ENCODE measurements at places on chromosomes 7 and 10.

GRCh38 chr7:108384716-108385483 is 71.3 kb downstream of the NRCAM start:
- DNase-seq = no peak

- DNase-seq = no peak
Observed at GRCh38 chr7:155466814-155467733, 9.1 kb downstream of the EN2 start.

GRCh38 chr10:53079283-53079682 is 306.7 kb upstream of the MBL2 start:
- DNase-seq = no peak

DNA sequence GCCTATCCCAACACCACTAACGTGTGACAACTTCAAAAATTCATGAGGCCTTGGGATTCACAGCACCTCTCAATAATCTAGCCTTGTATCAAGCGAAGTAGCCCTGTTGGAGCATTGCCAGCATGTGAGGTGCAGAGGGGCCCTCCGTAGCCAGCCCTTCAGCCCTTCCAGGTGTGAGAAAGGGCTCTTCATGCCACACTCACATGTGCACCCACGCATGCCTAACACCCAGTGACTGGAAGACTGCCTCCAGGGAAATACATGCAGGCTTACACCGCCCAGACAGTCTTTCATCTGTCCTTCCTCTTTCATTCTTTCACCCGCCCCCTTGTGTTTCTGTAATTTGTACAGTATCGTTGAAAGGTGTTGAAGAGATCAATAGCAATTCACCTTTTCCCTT is 26.1 kb downstream of the LRRC4 start:
- DNase-seq = no peak

DNA sequence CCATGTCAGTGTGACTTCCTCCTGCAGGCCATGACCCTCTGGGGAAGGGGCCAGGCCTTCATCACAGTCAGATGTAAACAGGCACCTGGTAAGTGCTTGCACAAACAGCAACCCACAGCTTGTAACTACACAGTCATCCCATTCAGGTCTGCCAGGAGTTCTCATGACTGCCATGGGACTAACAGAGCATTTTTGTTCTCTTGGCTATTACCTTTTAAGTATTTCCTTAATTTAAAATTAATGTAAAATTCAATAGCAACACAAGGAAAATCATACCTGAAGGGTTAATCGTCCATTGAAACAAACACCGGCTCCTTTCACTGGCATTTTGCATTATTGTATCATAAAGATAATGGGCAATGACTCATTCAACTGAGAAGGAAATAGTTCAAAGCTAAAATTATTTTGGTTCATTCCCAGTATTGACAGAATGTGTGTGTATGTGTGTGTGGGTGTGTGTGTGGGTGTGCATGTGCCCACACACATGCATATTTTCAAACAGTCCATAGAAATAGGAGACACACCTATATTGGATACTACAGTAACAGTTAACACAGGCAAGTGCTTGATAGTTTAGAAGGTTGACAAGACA is 307.9 kb downstream of the WDR11 start:
- DNase-seq = no peak

DNA sequence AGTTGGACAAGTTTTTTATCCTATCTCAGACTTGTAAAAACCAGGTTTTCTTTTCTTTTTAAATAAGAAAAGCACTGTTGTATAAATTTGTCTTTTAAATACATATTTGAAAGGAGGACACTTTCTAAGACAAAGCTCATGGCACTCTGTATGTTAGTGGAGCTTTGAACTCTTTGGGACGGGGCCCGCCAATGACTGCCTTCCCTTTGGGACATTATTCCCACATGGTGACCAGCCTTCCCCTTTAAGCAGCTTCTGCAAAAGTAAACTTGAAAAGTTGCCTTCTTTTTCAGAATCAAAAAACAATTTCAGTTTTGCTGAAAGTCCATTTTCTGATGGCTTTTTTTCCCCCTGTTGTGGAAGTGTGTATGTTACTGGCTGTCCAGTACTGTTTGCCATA is 1.8 kb downstream of the CUX1 start:
- no peak for DNase-seq

DNA sequence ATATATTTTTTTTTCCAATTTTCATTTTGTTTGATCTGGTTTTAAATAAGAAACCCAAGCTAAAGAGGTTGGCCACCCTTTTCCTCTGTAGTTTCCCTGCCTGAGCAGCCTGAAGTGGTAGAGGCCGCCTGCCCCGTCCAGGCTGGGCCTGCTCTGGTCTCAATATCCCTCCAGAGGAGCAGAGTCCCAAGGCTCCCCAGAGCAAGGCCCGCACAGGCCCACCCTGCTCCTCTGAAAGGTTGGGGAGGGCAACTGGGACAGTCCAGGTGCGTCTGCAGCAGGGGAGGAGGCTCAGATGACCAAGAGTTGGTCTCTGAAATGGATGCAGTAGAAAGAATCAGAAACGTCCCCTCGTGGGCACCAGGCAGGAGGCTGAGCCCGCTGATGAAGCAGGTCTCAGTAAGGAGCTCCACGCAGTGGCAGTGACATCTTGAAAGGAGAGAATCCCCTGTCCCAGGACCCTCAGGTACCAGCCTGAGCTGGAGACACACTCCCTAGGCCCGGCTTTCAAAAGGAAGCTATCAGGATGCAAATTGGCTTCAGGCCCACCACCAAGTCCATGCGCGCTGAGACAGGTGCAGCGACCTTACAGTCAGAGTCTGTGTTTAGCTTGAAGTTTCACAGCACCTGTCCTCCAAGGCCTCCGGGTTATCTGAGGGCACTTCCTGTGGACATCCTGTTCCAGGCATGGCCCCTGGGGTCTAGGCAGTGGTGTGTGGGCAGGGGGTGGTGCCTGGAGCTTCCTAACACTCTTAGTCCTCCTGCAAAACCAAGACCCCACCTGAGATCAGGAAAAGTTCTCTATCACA is 37.7 kb downstream of the EN2 start:
- DNase-seq = no peak

- no peak for DNase-seq
Observed at GRCh38 chr10:10138685-10139084, 879.0 kb upstream of the CELF2 start.

DNA sequence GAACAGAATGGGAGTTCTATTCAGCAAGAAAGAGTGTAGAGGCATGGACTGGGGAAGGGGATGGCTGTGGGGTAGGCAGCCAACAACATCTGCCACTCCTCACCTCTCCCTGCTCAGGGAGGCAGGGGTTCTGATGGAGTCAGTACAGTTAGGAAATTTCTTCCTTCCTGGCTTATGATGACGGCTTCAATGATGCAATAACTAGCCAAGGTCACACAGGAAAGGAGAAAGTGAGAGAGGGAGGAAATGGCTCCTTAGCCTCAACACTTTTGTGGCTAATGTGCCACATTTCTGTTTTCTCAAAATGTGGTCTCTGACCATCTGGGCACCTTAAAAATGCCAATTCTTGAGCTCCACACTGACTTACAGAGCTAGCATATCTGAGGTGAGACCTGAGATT is 79.3 kb upstream of the PDZD8 start:
- DNase-seq = no peak

DNA sequence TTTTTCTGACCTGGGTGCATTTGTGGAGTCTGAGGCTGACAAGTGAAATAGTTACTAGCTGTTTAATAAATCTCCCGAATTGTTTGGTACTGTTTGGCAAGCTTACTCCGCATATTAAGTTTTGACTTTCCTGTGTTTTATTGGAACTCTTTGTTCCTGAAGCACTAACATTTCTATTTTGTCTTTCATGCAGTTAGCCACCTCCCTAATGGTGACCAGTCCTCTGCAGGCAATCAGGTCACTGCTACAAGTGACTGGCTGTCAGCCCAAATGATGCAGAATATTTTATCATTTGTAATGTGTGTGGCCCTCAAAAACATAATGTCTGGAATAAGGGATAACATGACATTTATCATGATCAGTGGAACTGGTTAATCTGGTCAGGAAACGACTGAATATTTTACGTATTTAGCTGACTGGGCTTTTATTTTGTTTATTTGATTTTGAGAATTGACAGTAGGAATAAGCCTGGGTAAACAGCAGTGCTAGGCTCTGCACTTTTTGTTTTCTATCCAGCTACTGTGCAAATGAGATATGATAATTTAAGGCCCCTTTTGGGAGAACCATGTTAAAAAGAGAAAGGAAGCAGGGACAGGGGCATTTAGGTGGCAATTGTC is 82.9 kb downstream of the ST7 start:
- no peak for DNase-seq

- DNase-seq = no peak
Observed at GRCh38 chr10:81978238-81978637, 103.2 kb downstream of the NRG3 start.

GRCh38 chr7:23693224-23693623 is 13.2 kb downstream of the FAM221A start:
- DNase-seq = no peak

GRCh38 chr10:127952575-127952869 is 45.6 kb downstream of the PTPRE start:
- no peak for DNase-seq

GRCh38 chr10:42112331-42113157 is 525.8 kb downstream of the ZNF33B start:
- DNase-seq = no peak

DNA sequence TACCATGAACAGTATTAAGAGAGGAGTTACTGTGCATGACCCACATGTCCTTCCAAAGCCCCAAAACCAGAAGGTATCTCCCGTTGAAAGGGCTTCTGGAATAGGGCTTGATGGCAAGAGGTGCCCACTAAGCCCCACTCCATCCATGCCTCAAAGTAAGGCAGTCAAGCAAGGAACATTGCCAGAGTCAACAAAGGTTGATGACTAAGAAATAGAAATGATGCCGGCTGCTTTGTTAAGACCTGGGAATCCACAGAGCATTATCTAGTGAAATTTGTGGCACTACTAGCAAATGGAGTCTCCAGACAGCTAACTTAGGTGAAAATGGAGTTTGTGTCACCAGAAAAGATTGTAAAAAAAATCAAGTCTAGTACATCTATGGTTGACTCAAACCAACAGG is 6.2 kb downstream of the SFR1 start:
- DNase-seq = no peak

DNA sequence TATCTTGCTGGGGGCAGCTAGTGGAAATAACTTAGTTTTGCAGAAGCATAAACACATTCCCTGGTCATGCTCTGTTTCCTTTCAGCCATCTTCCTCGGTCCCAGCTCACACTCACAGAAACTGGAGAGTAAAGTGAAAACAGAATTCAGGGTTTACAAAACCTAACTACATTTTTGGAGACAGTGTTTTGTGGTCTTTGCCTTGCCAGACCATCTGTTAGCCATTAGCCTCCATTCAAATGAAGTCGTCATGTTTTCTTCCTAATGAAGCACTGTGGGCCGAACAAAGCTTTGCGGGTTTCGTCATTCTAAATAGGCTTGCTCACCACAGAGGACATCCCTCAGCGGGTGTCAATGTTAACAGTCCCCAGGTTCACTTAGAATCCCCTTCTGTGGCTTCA is 214.6 kb upstream of the TMEM72 start:
- DNase-seq = no peak

DNA sequence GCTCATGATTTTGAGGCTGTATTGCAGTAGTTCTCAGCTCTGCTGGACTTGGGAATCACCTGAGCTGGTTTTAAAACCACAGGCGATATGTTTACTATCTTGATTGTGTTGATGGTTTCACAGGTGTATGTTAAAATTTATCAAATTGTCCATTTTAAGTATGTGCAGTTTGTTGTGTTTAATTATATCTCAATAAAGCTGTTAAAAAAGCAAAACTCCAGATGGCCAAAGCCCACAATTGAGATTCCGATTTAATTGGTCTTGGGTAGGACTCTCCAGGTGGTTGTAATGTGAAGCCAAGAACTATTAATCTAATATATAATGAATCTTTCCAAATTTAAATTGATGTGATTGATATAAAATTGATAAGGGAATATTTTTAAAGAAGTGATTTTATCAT is 48.6 kb downstream of the NRCAM start:
- DNase-seq = no peak

GRCh38 chr10:86341361-86341811 is 25.2 kb downstream of the GRID1 start:
- DNase-seq = no peak

DNA sequence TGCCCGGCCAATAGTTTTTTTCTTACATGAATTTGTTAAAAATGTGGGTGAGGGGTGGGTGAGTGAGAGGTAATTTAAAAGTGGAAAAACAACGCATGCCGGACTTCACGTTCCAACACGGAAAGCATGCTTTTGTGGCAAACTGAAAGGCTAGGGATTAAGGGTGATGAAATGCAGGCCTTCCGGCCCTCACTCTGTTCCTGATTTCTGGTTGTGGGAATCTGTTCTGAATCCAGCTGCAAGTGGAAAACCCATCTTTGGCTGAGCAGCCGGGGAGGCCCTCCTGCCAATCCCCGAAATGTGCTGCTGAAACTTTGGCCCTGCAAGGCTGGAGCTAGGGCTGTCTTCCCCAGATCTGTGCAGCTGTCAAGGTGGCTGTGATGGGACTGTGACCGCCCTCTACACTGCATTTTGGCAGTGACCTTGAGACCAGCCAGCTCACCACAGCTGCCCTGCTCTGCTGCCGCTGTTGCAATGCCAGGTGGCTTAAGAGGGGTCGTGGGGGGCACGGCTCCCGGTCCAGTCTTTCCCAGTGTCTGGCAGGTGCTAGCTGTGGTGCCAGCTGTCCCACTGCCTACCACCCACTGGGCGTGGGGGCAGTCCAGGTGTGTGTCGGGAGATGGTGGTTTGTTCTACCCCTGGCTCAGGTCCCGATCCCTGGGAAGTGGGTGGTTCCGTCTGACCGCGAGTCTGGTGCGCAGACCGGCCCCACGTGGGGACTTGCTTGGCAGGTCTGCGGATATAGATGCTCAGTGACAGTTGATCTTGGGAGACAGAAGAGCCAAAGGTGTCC is 39.0 kb downstream of the TET1 start:
- DNase-seq = no peak

- DNase-seq = no peak
Observed at GRCh38 chr7:29113384-29114102, 32.8 kb downstream of the CPVL start.

GRCh38 chr7:1403638-1404459 is 55.4 kb downstream of the MICALL2 start:
- no peak for DNase-seq

DNA sequence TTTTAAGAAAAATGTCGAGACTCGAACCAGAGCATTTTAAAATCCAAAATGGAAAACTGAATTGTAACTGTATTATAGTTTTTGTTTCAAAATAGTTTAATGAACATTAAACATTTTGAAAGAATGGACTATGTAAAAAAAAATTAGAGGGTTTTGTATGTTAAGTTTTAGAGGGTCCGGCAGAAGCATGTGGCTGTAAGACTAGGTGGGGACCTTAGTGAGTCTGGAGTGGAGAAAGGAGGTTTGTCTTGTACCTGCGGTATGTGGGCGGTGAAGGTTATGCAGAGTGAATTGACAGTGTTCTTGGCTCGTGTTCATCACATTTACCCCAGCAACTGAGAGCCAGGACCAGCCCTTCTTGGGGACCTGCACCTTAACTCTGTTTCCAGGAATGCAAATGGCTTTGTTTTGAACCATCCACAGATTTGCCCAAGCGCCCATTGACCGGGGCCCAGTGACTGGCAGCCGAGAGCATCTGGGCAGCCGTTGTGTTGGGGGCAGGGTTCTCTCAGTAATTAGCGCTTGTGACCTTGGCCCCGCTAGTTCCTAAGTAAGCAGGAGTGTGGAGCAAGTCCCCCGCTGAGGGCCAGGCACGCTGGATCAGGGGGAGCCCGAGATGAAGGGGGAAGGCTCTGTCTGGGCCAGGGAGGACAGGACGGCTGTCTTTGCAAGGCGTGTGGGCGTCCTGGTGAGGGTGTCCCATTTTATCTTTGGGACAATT is 1.4 kb upstream of the KLF6 start:
- DNase-seq = no peak
